Hematopoietic multipotent progenitor cell treated with erythropoietin and hydrocortisone succinate and interleukin-3 and kit ligand, for 6 days (in vitro differentiated cells): ENCODE measurements at places on chromosomes 6 and 20.

DNA sequence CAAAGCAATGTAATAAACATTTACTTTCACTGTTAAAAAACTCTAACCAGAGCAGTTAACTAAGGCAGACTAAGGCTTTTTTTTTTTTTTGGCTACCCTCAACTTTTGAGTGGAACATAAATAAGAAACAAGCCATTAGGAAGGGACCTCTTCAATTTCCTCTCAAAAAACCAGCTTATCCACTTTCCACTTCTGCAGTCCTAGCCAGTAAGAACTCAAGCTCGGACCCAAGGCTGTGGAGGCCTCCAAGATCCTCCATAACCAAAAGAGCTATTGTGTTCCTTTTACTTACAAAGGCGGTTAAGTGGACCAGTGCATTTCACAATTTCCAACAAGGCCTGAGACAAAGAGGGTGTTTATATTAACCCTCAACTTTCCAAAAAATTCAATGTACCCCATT lies 5.3 kb downstream of the KCNK5 start:
- DNase-seq, result peak; percentile 50

GRCh38 chr6:33781131-33781975 lies 7.6 kb downstream of the LEMD2 start:
- DNase-seq, result no peak

DNA sequence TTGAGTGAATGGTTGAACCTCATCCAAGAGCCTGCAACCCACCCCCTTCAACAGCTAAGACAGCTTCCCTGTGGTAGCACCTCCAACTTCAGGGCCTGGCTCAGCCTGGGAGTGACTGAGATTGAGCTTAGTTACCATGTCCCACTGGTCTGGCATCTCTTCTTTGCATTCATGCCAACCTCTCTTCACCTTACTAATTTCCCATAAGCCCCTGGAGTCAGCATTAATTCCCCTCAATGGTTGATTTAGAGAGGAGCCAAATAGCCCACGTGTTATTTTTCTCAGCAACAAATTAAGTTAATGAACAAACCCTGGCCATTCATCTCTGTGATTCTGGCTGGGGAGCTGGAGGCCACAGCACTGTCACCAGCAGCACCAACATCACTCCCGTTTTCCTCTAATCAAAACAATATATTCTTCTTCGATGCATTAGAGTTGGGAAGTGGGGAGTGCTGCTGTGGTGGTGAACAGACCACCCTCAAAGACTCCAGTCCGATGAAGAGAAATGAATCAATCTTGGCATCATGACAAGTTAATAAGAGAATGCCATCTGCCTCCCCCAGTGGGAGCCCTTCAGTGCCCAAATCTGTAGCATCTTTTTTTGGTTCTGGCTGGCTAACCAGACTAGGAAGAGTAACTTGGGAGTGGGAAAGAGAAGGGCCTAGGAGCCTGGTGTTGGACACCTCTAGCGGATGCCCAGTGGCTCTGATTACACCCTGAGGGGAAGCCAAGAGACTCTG lies 316.9 kb upstream of the RNF24 start:
- no peak for DNase-seq

DNA sequence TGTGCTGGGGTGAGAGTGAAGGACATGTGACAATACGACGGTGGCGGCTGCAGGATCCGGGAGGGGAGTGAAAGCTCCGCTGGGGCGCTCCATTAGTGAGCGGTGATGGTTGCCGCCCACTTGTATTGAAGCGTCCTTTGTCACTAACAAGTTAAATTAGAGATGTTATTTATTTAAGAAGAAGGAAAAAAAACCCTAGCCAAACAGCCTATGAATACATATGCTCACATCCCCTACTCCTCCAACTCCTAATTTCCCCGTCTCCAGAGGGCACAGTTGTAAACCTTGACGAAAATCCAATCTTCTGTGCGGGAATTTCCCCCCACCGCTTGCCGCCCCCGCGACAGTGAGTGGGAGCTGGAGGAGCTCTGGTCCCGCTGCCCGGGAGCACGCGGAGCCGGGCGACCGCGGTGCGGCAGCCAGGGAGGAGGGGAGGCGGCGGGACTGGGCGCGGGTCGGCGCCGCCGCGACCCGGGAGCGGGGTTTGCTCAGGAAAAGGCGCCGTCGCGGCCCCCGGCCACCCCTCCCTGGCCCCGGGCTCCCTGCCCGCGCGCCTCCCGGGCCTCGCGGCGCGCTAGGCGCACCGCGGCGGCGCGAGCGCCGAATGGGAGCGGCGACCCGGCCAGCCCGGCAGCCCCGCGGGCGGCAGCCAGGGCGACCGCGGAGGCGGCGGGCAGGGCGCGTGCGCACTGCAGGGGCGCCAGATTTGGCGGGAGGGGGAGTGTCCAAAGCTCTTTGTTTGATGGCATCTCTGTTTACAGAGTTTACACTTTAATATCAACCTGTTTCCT lies at the start of gene MYB:
Gene MYB, plus strand, starts transcription at position 767 of the 791 bp plus-strand sequence. CDS start 206 bp downstream, outside the sequence.
- peak; percentile 97 for DNase-seq

- no peak for DNase-seq
These were observed 17.3 kb downstream of the EEF1E1 start for GRCh38 chr6:8085053-8085511.

DNA sequence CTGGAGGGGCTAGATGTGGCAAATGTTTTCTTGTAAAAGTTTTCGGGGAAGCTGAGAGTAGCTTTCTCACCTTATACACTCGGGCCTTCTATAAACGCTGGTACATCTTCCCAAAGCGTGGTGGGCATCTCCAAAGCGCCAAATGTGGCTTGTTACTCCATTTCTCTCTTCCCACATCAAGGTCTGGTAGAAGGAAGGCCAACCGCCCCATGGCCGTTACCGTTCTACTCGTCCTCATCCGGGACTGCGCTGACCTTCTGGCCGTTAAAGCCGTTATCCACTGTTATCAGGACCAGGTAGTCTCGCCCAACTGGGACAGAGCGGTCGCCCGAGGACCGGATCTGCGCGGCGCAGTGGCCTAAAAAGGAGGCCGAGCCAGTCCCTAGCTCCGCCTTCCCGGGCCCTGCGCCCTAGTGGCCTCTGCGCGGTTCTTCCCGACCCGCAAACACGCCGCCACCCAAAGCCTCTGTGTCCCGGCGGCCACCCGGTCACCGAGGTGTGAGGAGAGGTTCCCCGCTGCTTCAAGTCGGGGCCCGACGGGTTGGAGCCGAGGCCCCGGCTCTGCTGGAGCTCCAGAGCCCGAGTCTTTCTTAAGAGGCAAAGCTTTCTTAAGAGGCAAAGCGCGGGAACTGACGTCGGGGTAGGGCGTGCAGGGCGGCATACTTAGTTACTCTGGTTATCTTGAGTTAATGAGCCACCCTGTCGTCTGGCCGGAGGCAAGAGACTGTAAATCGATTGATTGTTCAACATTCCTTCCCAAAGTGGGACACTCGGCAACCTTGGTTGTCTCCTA lies 90.5 kb downstream of the GPX5 start:
- no peak for DNase-seq

GRCh38 chr6:33926451-33926850 lies 122.6 kb upstream of the MLN start:
- peak; percentile 55 for DNase-seq

DNA sequence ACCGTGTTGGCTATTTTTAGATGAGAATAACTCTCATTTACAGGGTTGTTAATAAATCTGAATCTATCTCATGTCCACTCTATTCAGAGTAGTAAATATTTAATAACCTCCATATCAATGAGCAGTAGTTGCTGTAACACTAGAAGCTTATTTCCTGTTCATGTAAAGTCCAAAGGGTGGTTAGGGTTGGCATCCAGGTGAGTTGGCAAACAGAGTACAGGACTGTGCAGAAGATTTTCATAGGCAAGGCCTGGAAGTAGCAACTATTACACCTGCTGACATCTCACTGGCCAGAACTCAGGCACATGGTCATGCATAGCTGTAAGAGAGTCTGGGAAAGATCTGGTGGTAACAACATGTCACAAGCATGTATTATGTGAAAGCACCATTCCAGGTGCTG lies 147.5 kb downstream of the PHF3 start:
- no peak for DNase-seq

GRCh38 chr6:100393493-100393892 lies 71.2 kb downstream of the SIM1 start:
- DNase-seq, result no peak

DNA sequence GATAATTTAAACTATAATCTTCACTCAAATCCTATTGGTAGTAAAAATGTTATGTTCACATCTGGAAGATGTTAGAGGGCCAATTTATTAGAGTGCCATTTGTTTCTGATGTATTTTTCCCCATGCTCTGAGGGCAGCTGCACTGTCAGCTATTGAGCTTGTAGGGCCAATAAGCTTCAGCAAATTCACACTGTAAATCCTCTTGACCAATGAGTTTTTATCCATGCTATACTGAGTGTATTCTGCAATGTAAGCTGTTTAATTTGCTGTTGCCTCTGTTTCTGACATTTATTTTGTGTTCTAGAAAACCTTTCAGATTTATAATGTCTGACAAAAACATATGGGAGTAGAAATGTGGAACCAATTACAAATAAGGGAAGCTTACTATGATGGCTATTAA lies 62.6 kb downstream of the OGFRL1 start:
- no peak for DNase-seq

DNA sequence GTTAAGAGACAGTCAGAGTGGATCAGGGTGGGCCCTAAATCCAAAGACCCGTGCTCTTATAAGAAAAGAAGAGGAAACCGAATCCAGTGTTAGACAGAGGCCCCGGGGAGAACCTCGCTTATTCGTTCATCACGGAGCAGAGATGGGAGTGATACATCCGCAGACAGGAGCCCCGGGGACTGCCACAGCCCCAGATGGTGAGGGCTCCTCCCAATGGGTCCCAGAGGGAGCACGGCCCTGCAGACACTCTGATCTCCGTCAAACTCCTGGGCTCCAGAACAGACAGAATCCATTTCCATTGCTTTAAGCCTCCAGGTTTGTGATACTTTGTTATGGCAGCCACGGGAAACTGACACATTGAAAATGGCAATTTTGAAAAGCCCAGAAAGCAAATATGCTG lies 47.0 kb downstream of the CDH4 start:
- DNase-seq, result no peak

- no peak for DNase-seq
These were observed 20.4 kb downstream of the EPB41L2 start for GRCh38 chr6:131042664-131043063.
